ENCODE measurements at places on chromosomes 5 and 9.

DNA sequence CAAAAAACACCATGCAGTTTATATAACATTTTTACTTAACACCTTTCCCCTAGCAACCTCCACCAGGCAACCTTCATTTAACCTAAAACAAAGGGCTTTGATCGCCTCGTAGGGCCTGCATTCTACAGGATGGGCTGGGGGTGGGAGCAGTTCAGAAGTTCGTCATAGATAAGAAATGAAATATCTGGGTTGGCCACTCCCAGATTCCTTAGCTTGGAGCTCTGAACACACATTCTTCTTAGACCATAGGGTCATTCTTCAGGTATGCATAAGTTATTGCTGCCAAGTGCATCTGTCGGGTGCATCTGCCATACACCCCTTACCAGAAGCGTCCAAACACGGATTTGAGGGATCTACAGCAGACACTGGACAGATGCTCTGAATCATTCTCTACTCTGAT, 4.3 kb upstream of the SLC22A5 start:
- peaks cover 1% of the 10 kb centered on the region for H3K4me1 ChIP-seq
- no peaks in the 10 kb centered on the region for H3K36me3 ChIP-seq
- DNase-seq = no peak
- no peak overlapping the region for H3K27ac ChIP-seq
- no peak overlapping the region for H3K4me3 ChIP-seq
- H3K27me3 ChIP-seq = peaks cover 5% of the 10 kb centered on the region

DNA sequence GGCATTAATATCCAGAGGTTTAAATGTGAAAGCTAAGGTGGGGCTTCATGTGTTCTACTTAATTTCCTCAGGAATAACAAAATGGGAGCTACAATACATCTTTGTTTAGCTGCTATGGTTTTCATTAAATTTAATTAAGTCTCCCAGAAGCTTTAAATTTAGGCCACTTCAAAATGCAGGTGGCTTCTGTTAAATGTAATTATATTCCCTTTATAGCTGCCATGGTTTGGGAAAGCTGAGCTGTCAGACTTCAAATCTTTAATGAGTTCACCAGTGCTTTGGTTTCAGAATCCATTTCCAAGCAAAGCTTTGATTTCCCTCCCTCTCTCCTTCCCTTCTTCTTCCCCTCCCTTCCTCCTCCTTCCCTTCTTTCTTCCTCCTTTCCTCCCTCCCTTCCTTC, 58.4 kb upstream of the FAM170A start:
- no peak for DNase-seq
- H3K4me3 ChIP-seq = no peak overlapping the region
- no peaks in the 10 kb centered on the region for H3K4me1 ChIP-seq
- no peaks in the 10 kb centered on the region for H3K36me3 ChIP-seq
- H3K27me3 ChIP-seq = no peaks in the 10 kb centered on the region

DNA sequence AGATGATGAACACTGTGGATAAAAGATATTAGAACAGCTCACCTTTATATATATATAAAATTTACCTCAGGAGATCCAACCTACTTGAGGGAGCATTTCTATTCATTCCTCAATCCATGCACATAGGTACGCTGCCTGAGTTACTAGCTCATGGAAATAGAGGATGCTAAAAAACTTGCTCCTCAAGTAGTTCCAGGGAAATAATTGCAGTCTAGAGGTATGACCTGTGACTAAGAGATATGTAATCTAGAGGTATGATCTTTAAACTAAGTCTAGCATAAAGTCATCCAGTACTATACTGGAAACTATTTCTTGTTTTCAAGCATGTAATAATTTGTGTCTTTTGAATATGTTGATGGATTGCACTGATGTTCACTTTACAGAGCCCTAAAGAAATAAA, 471.2 kb downstream of the TAF11L14 start:
- H3K27me3 ChIP-seq = no peaks in the 10 kb centered on the region
- H3K4me3 ChIP-seq = no peak overlapping the region
- no peaks in the 10 kb centered on the region for H3K36me3 ChIP-seq
- DNase-seq = no peak
- H3K27ac ChIP-seq = no peak overlapping the region

- peaks cover 39% of the 10 kb centered on the region for H3K27me3 ChIP-seq
- peaks cover 7% of the 10 kb centered on the region for H3K4me1 ChIP-seq
- no peak overlapping the region for H3K4me3 ChIP-seq
- H3K27ac ChIP-seq = no peak overlapping the region
- H3K36me3 ChIP-seq = no peaks in the 10 kb centered on the region
- no peak for DNase-seq
Observed at GRCh38 chr9:843427-843785, 1.9 kb downstream of the DMRT1 start.

GRCh38 chr5:35309365-35310130, 79.3 kb upstream of the PRLR start:
- H3K27ac ChIP-seq = no peak overlapping the region
- H3K4me1 ChIP-seq = peaks cover 3% of the 10 kb centered on the region
- H3K36me3 ChIP-seq = no peaks in the 10 kb centered on the region
- H3K27me3 ChIP-seq = no peaks in the 10 kb centered on the region
- no peak for DNase-seq
- H3K4me3 ChIP-seq = no peak overlapping the region

DNA sequence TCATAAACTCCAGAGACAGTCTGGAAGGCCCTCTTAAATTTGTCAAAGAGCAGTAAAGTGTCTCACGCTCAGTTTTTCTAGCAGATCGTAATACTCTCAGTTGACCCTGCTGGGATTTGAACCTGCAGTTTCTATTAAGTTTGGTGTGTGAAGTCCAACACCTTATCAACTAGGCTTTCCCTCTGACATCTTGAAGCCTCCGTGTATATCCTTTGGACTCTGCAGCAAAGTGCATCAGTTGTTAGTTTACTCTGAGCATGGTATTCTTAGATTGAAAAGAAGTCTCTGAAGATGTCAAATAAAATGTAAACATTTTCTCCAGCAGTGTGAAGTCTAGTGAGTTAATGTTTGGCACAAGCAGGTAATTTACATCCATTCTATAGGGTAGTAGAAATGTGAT, 2.4 kb downstream of the FUBP3 start:
- DNase-seq = no peak
- no peaks in the 10 kb centered on the region for H3K27me3 ChIP-seq

Measured in neuronal stem cell (in vitro differentiated cells).